ENCODE measurements at places on chromosomes 4 and X. TPM values are rescaled to one million over a fixed set of nuclear protein-coding genes. Genes with fewer than 3 reads are reported as not detected.

Gene RAB40AL
- not detected for total RNA-seq

Gene GLRB
- 24.8 TPM for total RNA-seq

Gene MAGEA10
- not detected for total RNA-seq

Gene CXCL3
- 1.8 TPM for total RNA-seq

Gene CNGA1
- not detected for total RNA-seq
